ENCODE measurements at places on chromosomes 5 and 9.

- DNase-seq = no peak
These were observed 448.2 kb downstream of the GADD45G start for GRCh38 chr9:90053027-90053426.

DNA sequence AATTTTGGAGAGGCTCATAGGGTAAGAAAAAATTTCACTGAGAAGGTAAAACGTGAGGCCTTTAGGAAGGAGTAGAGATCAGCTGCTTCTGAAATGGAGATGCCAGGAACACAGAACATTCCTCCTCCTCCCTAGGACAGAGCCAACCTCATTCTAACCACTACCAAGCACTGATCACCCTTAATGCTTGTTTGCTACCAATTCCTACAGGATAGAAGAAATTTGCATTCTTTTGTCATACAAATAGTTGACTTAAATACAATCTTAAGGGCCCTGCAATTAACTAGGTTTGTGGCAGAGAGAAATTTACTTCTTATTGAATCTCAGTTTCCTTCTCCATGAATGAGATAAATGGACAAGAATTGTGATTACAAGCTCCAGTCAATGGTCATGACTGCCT, 780.2 kb upstream of the WWC1 start:
- DNase-seq = no peak

GRCh38 chr9:82920154-82920553, 142.8 kb downstream of the RASEF start:
- no peak for DNase-seq

GRCh38 chr9:78144663-78145377, 91.1 kb upstream of the CEP78 start:
- DNase-seq = no peak

DNA sequence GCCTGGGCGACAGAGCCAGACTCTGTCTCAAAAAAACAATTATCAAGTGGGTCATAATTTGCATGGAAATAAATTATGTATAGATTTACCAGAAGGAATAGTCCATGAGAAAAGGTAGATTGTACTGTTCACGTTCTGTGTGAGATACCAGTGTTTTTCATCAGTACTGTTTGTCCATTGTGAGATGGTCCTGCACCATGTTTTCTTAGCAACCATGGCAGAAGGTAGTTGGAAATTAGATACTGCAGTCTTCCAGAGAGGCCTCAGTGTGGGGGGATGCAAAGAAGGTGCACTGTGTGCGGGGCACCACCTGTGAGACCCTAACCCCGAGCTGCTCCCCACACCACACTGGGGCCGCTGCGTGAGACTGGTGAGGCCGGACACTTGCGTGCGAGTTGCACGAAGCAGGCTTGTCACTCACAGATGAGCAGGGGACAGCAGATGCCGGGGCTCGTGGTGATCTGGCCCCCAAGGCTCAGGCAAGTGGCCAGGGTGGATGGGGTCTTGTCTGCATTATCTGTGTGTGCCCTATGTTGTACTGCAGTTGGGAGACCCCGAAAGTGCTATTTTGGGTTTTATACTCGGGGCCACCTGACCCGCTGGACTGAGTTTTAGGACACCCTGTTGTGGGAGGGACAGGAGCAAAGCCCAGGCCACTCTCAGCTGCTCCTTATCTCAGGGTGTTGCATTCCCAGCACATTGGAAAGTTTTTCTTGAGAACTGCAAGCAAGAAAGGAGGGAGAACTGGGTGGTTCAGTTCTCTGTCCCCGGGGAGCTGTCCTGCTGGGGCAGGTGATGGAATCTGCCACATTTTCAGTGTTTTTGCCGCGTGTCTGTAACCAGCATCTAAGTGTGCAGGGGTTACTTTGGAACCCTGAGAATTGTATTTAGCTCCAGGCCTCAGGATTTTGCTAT, 61.9 kb downstream of the EHMT1 start:
- DNase-seq = no peak

DNA sequence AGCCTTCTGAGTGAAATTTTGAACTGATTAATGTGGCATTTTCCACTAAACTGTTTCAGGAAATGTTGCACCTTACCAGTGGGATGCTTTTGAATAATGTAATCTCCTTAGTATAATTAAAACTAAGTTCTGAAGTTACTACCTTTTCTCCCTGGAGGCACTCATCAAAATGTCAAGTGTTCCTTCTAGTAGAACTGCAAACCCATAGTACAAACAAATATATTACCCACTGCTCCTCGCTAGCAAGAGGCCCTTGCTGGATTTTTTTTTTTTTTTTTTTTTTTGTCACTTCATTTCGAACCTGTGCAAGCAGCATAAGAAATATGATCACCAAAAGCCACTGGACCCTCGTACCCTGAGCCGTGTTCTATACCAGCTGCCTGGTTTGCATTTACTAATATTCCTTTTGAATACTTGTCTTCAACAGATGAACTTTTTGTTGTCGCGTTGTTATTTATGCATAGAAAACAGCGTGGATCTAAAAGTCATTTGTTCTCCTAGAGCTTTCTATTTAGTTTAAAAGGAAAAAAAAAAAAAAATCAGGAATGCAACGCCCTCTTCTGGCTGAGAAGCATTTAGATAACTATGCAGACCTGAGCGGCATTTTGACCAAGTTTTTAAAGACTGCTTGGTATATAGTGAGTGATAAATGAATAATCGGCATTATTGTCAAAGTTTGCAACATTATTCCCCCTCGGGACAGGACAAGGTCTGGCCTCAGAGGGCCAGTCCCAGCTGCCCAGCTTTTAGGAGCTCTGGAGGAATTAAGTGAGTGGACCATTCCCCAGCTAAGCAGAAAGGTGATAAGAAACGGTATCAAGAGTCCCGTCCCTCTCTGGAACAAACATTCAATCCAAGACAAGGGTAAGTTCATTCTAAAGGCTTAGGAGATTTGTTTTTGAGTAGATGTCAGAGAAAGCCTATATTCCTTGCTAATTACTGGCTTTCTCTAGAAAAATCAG, 162.5 kb upstream of the KIF2A start:
- no peak for DNase-seq
